Stimulated activated CD4-positive, alpha-beta T cell treated with anti-CD3 and anti-CD28 coated beads, Interleukin-12 subunit alpha, Interleukin-12 subunit beta, amount 100 ng/mL, for 4 hours (primary cell): ENCODE measurements at places on chromosomes 16 and 17.

- DNase-seq, result no peak
These were observed 70.5 kb upstream of the GNG13 start for GRCh38 chr16:870856-871561.

DNA sequence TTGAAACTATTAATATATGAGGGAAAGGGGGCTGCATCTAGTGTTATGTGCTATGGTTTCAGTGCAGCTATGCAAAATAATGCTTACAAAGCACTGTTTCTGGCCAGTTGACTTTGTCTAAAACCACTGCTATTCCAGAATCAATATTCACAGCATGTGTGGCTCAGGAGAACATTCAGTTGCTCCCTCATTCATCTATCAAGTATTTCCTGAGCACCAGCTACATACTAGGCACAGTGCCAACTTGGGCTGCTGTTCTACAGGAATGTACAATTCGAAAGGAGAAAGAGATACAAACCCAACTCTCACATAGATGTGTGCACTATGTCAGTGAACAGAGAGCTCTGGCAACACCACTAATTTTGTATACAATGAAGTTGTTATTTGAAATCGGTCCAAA is 183.0 kb downstream of the PHKB start:
- DNase-seq, result no peak

GRCh38 chr16:48441106-48441505 is 55.9 kb upstream of the SIAH1 start:
- DNase-seq, result no peak

DNA sequence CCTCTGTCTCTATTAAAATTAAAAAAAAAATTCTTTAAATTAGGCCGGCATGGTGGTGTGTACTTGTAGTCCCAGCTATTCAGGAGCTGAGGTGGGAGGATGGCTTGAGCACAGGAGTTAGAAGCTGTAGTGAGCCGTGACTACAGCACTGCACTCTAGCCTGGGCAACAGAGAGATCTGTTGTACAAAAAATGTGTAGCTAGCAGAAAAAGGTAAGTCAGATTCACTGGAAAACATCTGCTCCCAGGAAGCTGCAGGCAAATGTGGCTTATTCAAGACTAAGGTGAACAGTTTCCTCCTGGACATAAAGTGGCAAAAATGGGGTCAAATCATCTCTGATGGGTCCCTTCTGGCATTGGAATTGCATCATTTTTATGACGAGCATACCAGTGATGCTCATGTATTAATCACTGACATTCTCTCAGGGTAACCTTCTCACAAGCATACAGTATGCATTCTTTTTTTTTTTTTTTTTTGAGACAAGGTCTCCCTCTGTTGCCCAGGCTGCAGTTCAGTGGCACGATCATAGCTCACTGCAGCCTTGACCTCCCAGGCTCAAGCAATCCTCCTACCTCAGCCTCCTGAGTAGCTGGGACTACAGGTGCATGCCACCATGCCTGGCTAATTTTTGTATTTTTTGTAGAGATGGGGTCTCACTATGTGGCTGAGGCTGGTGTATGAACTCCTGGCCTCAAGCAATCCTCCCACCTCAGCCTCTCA is 48.7 kb downstream of the CPPED1 start:
- no peak for DNase-seq

DNA sequence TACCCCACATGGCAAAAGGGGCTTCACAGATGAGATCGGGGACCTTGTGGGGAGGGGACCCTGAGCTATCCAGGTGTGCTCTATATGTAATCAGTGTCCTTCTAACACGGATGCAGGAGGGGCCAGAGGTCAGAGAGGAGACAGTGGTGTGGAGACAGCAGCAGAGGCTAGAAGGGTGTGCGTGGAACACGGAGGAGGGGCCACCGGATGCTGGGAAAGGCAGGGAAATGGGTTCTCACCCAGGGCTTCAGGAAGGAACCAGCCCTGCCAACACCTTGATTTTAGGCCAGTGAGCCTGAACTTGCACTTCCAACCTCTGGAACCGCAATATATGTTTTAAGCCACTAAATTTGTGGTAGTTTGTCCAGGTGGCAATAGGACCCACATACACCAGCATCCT is 4.6 kb upstream of the SLC38A8 start:
- DNase-seq, result no peak

DNA sequence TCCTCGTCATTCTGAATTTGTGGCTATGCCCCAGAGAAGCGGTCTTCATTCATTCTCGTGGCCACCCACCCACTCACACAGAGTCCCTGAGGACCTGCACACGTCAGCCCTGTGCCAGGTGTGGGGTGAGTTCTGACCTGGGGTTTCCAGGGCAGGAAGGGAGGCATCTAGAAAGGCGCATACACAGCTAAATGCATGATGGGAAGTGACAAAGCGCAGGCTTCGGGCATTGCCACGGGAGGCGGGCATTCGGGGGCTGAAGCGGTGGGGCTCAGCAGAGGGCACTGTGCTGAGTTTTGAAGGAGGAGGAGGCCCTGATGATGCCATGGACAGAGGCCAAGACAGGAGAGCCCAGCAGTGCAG is 10.9 kb downstream of the UBALD2 start:
- no peak for DNase-seq

DNA sequence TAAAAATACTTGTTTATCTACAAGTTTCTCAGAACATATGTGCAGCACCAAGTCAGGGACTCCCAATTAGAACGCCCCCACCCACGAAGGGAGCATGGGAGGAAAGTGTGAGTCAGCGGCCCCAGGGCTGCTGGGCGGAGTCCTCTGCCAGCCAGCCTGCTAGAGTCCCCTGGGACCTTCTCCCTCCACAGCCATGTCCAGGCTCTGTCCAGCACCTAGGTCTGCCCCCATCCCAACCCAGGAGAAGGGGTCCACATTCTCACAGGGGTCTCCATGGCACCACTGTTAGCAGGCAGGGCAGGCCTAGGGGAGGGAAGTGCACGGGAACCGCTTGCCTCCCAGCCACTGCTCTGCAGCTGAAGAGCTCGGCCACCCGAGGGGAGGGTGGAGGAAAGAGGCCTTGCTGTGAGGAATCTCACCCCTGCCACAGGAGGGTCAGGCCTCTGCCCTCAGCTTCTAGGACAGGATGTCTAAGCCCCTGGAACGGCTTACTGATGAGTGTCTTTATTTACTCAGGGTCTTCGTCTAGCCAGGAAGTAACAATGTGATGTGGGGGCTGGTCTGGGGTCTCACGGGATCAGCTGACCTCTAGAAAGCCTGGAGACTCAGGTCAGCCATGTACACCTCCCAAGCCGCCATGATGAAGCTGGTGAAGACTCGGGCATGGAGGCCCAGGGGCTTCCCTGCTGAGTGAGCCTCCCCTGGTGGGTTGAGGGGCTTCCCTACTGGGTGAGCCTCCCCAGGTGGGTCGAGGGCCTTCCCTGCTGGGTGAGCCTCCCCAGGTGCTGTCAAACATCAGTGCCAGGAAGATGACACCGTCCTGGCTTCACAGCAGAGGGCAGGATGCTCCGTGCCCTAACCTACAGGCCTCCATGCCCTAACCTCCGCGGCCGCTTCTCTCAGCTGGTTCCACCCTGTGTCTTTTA is 190.3 kb downstream of the RBFOX3 start:
- DNase-seq, result peak; percentile 23

DNA sequence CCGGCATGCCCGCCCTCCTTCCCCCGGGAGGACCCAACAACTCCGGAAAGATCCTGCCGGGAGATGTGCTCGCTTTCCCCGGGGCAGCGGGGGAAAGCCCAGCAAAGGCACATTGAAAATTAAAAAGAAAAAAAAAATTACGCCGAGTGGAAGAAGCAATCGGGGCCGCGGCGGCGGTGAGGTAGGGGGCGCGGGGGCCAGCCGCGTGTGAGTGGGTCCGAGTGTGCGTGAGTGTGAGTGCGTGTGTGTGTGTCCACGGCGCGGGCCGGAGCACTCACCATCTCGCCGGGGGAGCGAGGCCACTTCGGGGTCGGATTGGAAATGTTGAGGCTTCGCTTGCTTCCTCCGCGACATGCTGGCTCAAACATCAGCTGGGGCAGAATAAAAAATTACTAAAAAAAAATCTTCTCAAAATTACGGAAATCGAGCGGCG is at the start of gene SALL1:
Gene SALL1, minus strand, starts transcription at position 383 of the 433 bp plus-strand sequence. Its CDS starts 29 bp downstream, at position 354.
- no peak for DNase-seq

- no peak for DNase-seq
These were observed 111.9 kb downstream of the GNAO1 start for GRCh38 chr16:56303066-56303715.

GRCh38 chr16:50571786-50572185 is 23.6 kb downstream of the NKD1 start:
- DNase-seq, result no peak

- no peak for DNase-seq
These were observed 14.3 kb downstream of the PRKAR1A start for GRCh38 chr17:68526548-68526947.

GRCh38 chr16:67964477-67965131 is 3.8 kb downstream of the SLC12A4 start:
- DNase-seq, result no peak

DNA sequence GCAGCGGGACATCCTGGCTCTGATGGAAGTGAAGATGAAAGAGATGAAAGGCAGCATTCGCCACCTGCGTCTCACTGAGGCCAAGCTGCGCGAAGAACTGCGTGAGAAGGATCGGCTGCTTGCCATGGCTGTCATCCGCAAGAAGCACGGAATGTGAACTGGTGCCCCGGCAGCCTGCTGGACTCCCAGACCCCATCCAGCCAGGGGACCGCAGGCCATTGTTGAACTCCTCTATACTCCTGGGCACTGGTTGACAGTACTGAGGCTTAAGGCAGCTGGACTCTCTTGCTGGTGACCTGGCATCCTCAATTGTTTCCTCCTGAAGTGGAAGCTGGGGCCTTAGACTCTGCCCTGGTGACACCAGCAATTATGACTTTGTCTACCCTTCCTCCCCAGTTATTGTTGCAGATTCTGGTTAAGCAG is 1.2 kb downstream of the THAP11 start:
- no peak for DNase-seq

DNA sequence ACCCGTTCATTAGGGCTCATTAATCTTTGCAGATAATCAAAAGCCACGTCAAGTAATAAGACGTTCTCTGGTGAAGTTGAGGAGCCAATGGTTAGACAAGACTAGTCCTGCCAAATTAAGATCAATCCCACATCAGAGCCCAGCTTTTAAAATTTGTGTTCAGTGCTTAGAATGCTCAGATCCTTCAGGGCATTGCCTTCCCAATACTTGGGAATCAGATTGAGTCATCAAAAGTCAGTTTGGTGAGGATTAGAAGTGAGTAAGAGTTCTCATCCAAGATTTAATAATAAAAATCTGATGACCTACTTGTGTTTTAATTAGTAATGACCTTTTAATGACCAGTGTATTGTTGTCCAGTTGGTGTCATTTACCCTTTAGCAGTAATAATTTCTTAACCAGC is 19.8 kb downstream of the MAP2K4 start:
- DNase-seq, result no peak

- DNase-seq, result no peak
These were observed 206.7 kb downstream of the SHISA9 start for GRCh38 chr16:13108126-13108525.

DNA sequence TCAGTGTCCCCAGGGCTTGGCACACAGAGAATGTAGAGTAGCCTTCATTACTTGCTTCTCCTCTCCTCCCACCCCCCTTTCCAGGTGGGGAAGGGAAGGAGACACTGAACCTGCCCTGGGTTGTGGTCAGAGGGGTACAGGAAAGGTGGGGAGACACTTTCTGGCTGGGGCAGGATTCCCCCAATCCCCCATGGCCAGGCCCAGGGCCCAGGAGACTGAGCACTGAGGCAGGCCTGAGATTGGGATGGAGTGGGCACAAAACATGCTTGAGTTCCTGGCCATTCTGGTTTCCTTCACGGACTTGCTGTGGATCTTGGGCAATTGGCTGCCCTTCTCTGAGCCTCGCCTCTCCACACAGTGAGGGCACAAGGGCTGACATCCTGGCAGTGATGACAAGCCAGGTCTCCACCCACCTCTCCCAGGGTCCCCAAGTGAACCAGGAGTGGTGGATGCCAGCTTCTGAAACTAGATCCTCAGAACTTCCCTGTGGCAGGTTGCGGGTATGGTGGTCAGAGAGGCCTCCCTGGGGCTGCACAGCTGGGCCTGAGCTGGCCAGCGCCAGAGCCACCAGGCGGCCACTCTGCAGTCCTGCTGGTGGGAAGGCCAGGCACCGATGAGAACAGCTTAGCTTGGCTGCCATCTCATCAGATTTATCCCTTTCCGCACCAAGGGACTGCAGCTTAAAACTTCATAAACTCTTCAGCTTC is 9.3 kb downstream of the ZNF629 start:
- DNase-seq, result no peak

GRCh38 chr17:45132572-45133463 is 503 bp upstream of the PLCD3 start:
- DNase-seq, result peak; percentile 76

GRCh38 chr16:74623214-74623838 is 16.4 kb upstream of the GLG1 start:
- DNase-seq, result no peak

DNA sequence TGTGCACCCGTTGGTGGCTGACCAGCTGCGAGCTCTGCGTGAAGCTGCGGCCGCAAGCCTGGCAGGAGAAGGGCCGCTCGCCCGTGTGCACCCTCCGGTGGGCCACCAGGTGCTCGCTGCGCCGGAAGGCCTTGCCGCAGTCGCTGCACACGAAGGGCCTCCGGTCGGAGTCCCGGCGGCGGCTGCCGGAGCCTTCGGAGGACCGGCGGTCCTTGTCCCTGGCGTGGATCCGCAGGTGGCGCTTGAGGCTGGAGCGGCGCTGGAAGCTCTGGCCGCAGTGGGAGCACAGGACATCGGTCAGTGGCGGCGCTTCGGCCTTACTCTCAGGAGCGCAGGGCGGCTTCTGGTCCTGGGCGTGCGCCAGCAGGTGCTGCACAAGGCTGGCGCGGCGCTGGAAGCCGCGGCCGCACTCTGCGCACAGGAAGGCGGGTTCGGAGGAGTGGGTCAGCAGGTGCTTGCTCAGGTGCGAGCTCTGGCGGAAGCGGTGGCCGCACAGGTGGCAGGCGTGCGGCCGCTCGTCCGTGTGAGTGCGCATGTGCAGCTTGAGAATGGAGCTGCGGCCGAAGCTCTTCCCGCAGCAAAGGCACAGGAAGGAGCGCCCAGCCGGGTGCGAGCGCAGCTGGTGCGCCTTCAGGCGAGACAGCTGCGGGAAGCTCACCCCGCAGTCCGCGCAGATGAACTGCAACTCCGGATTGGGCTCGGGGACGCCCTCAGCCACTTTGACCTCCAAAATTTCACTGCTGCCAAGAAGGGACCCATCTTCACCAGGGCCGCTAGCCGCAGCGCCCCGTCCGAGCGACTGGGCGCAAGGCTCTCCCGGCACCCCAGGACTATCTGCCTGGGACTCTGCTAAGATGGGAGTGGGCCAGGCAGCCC is 9.1 kb downstream of the ZSCAN10 start:
- DNase-seq, result no peak

DNA sequence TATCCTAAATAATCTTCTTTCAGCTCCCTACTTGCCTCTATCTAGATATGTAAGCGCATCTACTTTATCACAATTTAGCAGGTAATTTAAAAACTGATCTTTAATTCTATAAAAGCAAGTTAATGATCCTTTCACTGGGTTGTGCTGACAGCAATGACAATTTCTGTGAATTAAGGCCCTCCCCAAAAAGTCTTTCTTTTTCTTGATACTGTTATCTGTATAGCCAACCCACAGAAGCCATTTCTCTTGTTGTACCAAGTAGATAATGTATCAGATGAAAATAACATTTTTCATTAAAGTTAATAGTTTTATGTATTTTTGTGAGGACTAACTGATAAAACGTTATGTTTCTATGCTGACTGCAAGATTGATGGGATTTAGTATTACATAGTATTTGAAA is 3.8 kb downstream of the ZPBP2 start:
- DNase-seq, result no peak

GRCh38 chr16:27745348-27745747 is 195.4 kb downstream of the KATNIP start:
- no peak for DNase-seq
